ENCODE measurements at places on chromosomes 2 and 18.

DNA sequence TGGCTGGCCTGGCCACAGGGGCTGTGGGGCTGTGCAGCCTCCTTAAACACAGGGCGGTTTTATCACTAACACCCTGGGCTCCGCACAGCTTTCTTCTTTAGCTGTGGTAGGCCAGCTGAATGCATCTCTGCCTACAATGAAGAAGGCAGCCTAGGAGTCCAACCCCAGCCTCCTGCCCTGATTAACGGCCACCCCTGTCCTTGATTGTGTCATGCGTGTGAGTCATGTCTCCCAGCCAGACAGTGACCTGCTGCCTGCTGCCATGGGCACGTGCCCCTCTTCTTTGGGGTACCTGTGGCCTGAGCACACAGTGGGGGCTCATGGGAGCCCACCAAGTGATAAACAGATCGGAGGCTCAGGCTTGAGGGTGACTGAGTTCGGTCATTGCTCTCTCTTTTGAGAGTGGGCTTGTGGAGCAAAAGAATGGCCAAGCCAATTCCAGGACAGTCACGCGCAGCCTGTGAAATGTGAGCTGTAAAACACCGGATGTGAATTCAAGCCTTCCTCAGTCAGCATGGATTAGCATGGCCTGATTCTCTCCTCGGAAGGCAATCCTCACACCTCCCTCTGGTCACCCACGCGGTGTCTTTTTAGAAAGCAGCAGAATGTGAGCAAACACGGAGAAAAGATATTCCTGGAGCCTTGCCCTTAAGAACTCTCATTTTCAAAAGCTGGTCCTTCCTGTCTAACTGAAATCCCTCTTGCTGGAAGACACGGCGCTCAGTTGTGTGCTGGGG lies 144.1 kb downstream of the CELF4 start:
- no peak for DNase-seq

DNA sequence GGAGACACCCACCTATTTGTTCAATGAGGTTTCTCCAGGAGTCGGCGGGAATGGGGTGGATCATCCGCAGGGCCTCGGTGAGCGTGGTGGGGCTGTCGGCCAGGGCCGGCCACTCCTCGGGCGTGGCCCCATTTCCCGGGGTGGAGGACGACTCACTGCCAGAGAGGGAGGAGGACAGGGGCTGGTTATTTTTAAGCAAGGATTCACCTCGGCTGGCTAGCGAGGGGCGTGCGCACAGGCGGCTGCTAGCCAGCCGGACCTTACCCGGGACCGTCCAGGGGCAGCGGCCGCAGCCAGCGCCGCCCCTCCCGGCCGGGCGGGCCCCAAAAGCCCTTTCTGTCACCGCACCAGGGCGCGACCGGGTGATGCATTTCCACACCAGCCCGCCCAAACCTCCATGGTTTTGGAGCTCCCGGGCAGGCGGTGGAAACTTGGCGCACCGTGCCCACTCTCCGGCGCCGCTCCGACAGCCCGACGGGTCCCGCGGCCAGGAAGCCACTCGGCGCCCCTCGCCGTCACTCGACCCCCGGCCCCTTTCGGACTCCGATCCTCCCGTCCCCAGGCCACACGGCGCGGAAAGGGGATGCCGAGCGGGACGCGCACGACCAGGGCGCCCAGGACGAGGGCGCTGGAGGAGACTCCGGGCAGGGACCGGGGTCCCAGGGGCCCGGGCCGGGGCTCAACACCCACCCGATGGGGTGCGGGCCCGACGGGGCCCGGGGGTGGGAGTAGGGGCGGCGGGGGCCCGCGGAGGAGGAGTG lies 57.1 kb downstream of the SNORC start:
- peak; percentile 8 for DNase-seq

DNA sequence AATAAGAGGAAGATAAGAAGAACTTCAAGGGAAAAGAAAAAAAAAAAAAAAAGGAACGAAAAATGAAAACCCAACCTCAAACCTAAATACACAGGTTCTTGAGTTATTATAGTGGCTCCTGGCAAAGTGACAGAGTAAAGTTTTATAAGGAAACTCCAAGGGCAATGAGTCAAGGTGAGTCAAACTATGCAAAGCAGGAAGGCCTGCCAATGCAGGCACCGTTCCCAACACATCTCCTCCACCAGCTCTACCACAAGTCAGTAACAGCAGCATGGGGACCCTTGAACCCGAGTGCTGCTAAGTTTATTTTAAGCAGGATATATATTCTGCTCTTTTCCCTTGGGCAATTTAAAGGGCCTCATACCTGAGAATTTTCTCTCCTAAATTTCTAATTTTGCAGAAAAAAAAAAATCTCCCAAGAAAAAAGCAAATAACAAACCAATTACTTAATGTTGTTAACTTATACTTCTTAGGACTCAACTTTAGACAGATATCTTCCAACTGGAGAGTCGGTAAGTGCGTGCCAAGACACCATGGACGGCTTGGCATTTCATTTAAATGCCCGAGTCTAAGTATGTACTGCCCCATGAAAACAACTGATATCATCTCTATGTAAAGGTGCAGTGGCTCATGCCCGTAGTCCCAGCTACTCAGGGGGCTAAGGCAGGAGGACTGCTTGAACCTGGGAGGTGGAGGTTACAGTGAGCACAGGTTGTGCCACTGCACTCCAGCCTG lies 75.7 kb upstream of the TFCP2L1 start:
- DNase-seq = no peak

DNA sequence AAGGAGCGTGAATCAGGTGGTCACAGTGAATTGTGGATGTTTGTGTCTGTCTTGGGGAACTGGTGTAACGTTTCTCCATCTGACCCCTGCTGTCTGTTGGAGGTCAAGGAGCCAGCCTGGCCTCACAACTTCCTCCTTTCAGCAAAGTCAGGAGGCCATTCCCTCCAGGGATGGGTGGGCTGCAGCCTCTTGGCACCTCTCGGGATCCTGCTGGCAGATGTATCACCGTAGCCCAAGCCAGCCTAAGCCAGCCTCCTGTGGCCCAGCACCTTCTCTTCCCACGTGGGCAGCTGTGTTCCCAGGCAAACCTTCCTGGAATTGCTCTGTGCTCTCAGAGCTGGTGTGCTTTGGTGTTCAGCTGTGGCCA lies 30.5 kb downstream of the HPCAL1 start:
- DNase-seq = peak; percentile 27
